ENCODE measurements at places on chromosomes 2 and 18.

DNA sequence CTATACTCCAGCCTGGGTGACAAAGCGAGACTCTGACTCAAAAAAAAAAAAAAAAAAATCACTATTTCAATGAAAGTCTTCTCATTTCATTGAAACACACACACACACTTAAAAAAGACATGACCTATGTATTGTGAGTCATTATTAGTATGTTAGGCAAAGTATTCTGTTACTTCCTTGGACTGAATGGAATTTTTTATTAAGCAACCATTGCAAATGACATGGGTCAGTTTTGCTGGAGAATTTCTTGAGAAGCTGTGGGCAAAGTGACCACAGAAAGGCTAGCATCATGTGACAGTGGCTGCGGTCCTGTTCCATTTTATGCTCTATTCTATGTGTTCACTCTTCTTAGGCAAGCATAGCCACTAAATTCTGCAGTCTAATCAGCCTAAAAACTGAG, 695.7 kb downstream of the TDRD15 start:
- DNase-seq: no peak

GRCh38 chr18:2417861-2418610, 153.3 kb downstream of the METTL4 start:
- no peak for DNase-seq

- DNase-seq: no peak
Observed at GRCh38 chr2:134021830-134022524, 231.9 kb upstream of the MGAT5 start.

GRCh38 chr2:196590286-196590685, 49.2 kb upstream of the CCDC150 start:
- no peak for DNase-seq

- DNase-seq: no peak
Observed at GRCh38 chr18:13587001-13587400, 139.4 kb downstream of the FAM210A start.

GRCh38 chr2:215937190-215937589, 76.2 kb downstream of the MREG start:
- DNase-seq: no peak

GRCh38 chr2:30260941-30261340, 29.6 kb downstream of the LBH start:
- no peak for DNase-seq
